ENCODE measurements at places on chromosomes 2 and 18.

- no peak for DNase-seq
Observed at GRCh38 chr2:40310303-40310702, 141.6 kb downstream of the SLC8A1 start.

DNA sequence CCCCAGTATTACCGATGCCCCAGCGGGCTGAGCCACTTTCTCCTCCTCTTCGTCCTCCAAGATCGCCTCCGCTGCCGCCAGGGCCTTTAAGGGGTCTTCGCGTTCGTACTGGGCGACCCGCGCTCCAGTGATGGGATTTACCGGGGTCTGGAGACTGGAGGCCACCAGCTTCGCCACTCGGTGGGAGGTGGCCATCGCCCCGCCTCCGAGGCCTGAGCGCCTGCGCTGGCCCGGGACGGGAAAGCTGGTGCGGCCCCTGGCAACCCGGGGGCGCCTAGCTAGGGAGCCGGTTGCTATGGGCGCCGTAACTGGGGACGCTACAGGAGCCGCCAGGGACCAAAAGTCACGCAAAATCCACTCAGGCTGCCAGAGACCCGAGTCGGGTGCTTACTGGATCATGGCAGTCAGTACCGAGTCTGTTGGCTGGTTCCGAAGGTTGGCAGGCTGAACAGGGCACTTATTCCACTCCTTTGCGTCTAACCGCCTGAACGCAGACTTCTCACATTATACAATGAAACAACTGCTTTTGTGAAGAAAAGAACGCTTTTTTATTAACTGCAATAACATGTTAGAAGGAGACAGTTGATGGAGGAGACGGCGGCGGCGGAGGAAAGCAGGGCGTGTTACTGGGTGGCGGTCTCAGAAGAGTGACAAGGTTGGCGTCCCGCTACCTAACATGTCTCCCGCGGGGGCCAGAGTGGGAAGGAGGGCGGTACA lies at the start of gene FAM161A:
TSS of gene FAM161A (minus strand) at position 214 of the 717 bp plus-strand sequence. CDS start at position 195, 19 bp downstream.
- DNase-seq = peak; percentile 91

DNA sequence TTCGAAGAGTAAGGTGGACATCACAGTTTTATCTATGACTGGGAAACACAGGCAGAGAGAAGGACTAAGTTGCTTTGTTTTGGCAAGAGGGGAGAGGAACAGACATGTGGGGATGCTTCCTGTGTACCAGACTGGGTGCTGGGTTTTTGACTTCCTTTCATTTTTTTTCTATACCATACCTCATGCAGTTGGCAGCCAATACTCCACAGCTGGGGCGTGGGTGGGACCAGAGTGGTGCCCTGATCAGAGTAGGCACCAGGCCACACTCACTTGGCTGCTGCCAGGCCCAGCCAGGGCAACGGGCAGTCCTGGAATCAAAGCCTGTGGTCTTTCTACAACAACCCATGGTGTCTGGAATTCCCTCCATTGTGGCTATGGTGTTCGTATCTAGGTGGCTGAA lies 45.2 kb downstream of the SH3RF3 start:
- DNase-seq = no peak

GRCh38 chr2:179106676-179107428 lies 56.9 kb upstream of the CCDC141 start:
- peak; percentile 92 for DNase-seq

DNA sequence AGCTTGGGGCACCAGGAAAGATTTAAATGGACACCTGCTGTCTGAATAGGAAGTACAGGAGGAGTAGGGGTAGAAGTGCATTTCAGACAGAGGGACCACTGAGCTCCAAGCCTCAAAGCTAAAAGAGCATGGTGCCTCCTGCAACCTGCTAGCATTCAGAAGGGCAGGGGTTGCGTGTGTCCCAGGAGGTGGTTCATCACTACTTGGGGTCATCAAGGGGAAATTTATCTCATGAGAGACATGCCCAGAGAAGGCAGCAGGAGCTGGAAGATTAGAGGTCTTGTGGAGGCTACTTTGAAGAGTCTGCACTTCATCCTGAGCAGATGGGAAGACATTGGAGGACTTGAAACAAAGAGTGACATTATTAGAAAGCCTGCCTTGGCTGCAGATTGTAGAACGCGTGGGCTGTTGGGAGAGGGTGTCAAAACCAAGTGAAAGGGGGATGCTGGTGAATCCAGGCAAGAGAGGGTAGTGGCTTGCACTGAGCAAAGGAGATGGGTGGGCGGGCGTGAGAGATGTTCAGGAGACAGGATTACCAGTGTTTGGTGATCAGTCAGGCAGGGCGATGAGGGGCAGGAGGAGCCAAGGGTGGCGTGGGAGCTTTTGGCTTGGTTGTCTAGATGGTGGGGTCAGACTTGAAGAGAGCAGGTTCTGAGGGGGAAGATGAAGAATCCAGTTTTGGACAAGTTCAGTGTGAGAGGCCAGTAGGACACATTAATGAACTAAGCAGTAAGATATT lies 154.0 kb downstream of the DYSF start:
- DNase-seq = no peak

GRCh38 chr2:45379399-45380087 lies 231.5 kb downstream of the SRBD1 start:
- no peak for DNase-seq

GRCh38 chr2:216299588-216299987 lies 72.7 kb downstream of the MARCHF4 start:
- DNase-seq = no peak

DNA sequence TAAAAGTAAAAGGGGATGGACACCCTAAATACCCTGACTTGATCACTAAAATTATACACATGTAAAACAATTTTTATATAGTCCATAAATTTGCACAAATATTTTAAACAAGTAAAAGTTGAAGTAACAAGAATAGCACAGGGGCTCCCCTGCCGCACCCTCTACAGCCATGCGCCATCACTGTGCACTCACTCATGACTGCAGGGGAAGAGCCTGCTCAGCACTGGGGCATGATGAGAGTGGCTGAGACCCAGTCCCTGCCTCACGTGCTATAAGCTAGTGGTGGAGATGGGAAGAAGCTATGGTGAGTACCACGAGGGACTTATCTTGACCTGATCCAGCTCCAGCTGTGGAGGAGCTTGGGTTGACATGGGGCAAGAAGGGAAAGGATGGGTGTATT lies 46.9 kb upstream of the MYO1B start:
- no peak for DNase-seq

- peak; percentile 12 for DNase-seq
Observed at GRCh38 chr2:7724336-7724735, 807.1 kb downstream of the RNF144A start.

GRCh38 chr2:74416778-74417177 lies 4.6 kb downstream of the C2orf81 start:
- DNase-seq = no peak

DNA sequence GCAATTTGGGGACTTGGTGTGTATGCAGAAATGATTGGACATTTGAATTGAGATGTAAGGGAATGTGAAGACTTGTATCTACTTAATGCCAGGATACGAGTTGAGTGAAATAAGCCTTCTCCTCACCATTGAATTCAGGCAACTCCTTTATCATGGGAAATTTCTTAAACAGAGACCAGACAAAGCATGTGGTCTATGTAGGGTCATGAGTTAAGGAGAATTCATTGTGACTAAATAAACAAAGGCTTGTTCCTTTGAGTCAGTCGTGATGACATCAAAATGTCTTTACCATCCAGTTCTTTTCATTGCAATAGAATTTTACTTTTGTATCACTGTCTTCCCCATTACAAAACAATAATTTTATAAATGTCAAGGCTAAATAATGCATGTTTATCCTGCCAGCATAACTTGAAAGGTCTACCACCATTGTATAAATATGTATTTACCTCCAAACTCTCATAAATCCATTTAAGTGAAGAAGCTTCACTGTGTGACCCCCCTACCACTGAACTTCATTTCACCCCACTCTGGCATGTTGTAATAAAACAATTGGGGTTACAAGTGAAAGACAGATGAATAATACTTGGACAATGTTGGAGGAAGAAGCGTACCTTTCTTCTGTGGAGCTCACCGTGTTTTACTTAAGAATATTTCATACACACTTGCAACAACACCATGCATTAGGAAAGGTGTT lies 149.4 kb downstream of the EPHA4 start:
- no peak for DNase-seq

DNA sequence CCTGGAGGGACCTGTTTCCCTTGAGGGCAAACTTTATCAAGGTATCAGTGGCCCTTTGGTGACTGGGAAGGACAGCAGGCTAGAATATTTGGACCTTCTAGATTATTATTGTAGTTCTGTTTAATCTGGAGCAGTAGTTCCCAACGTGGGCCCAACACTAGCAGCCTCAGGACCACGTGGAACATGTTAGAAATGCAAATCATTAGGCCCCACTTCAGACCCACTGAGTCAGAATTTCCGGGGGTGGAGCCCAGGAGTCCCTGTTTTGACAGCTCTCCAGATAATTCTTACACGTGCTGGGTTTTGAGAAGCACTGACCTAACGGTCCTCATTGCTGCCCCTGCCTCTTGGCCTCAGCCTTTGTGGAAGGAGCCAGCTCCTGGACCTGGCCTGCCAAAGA lies 25.5 kb upstream of the DYNC2LI1 start:
- DNase-seq = no peak

- peak; percentile 13 for DNase-seq
Observed at GRCh38 chr2:109715313-109715805, 78.7 kb upstream of the RGPD5 start.

DNA sequence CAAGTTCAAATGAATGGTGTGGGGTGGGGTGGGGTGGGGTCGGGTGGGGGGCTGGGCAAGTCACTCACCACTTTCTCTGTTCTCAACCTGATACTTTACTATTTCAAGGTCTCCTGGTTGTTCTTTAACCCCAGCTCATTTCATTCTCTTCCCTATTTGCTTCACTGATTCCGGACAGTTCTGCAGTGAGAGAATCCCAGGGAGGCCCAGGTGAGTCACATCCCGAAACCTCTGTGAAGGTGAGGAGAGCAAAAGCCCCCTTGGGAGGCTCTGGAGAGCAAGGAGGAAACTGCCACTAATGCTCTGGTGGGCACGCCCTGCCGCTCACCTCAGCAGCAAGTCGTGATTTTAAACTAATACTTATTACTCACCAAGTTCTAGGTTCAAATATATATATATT lies 8.9 kb downstream of the EDAR start:
- no peak for DNase-seq

- DNase-seq = no peak
Observed at GRCh38 chr2:107663632-107664031, 163.1 kb upstream of the RGPD4 start.

GRCh38 chr18:51884039-51884438 lies 456.0 kb upstream of the DCC start:
- no peak for DNase-seq

DNA sequence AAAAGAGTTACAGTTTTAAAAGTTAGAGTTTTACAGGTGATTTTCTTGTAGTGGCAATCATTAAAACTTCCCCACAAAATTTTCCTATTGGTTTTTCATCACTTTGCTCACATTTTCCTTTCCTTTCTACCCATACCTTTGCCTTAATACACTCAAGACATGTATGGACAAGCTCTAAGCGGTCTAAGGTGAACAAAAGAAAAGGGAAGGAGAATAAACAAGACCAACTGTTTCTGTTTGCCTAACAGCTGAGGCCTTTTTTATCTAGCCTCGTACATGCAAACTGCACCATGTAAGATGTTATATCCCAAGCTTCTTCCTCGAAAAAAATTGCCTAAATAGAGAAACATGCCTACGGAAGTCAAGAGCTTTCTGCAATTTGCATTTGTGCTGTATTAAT lies 33.9 kb upstream of the TBC1D8 start:
- no peak for DNase-seq

DNA sequence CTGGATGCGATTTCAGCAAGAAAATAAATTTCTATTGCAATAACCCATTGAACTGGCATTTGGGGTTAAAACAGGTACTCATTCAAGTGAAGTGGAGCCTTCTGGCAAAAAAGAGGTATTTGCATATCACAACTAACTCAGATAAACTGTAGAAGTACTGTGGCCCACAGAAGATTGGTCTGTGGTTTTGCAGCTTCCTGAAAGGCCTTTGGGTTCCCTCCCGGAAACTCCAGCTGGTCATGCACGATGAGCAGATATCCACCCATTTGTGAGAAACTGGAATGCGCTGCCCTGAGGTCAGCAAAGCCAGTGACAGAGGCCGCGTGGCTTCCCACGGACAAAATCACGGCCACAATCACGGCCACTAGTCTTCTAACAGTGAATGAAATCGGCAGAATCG lies 106.3 kb downstream of the EPHA4 start:
- DNase-seq = no peak

DNA sequence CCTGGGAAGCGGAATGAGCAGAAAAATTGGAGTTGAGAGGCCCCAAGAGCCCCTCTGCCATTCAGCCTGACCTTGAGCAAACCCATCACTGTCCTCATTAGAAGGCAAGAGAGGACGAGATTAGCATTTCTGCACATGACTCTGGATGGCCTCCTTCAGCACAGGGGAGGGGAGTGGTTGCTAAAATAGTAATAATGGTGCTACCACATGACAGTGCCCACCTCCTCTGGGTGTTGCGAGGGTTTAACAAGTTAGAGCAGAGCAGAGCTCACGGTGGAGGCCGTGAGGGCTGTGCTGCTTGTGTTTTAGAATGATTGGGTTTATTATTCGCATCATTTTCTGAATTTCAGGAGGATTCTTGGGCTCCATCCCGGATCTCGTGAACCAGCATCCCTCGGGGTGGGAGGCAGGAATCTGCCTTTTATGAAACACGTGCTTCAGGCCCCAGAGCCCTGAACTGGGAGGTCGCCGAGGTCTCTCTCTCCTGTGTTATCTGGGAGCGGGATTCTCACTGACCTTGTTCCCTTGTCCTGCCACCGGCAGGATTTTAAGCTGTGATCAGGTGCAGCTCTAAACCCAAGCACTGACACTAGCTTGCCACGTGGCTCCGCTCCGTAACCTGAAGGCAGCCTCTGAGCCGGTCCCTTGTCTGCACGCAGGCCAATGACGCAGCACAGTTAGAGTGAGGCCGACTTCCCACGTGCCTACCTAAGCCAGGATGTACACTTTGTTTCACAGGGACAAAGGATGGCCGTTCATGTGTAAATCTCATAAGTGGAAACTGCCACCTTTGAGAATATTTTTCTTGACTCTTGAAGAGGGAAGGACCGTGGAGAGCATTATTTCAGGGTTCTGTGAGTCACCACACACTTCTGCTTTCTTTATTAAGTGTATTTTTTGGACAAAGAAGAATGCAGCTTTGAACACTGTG lies 142.3 kb downstream of the ACOXL start:
- no peak for DNase-seq

- no peak for DNase-seq
Observed at GRCh38 chr2:66322506-66323260, 112.2 kb upstream of the MEIS1 start.

DNA sequence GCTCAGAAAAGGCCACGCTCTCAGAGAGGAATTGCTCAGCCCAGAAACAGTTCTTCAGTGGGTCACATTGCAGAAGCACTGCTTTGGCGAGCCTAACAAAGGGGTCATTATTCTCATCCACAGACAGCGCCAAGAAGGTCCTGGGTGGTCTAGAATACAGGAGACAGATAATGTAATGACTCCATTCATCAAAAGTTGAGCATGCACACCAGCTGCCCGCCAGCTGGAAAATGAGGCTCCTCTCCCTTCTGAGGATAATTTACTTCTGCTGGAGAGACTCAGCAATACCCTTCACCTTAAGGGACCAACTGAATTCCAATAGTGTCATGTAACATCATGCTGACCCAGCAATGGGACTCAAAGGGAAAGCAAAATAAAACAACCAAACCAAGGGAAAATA lies 79.9 kb downstream of the TRIB2 start:
- peak; percentile 99 for DNase-seq

- no peak for DNase-seq
Observed at GRCh38 chr2:43018179-43019024, 208.0 kb downstream of the ZFP36L2 start.

- DNase-seq = no peak
Observed at GRCh38 chr18:54033052-54033451, 191.4 kb downstream of the MBD2 start.

GRCh38 chr2:1972422-1972821 lies 228.1 kb upstream of the PXDN start:
- no peak for DNase-seq
